ENCODE measurements at places on chromosomes 3 and 15. TPM values are rescaled to one million over a fixed set of nuclear protein-coding genes. Genes with fewer than 3 reads are reported as not detected.

- H3K36me3 ChIP-seq = no peaks in the 10 kb centered on the region
- no peak overlapping the region for H3K27ac ChIP-seq
- H3K4me1 ChIP-seq = peaks cover 24% of the 10 kb centered on the region
- no peak for DNase-seq
- H3K4me3 ChIP-seq = no peak overlapping the region
Measured at GRCh38 chr3:72405943-72406566, 442.2 kb downstream of the SHQ1 start.

DNA sequence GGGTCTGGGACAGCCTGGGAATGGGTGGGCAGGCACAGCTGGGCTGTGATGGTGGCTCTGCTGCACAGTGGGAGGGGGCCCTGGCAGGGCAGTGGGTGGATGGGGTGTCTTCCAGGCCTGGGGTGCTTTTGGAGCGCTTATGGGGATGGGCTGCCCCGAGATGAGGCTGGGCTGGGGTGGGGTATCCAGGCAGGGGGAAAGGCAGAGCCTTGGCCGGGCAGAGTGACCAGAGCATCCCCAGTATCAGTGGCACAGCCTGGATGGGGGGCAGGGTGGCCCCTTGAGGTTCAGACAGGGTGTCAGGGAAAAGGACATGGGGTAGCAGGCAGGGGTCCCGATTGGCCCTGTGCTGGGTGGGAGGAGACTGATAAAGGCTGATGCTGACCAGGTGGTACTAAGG lies 26.6 kb downstream of the HDAC11 start:
- H3K4me3 ChIP-seq = no peak overlapping the region
- no peak overlapping the region for H3K27ac ChIP-seq
- no peaks in the 10 kb centered on the region for H3K4me1 ChIP-seq
- no peaks in the 10 kb centered on the region for H3K27me3 ChIP-seq

- no peak for DNase-seq
- no peaks in the 10 kb centered on the region for H3K27me3 ChIP-seq
- H3K27ac ChIP-seq = no peak overlapping the region
- H3K36me3 ChIP-seq = no peaks in the 10 kb centered on the region
Measured at GRCh38 chr3:76888856-76889255, 151.0 kb upstream of the ROBO2 start.

- H3K27ac ChIP-seq = no peak overlapping the region
- no peaks in the 10 kb centered on the region for H3K27me3 ChIP-seq
- H3K4me1 ChIP-seq = no peaks in the 10 kb centered on the region
- DNase-seq = no peak
- no peak overlapping the region for H3K4me3 ChIP-seq
- H3K36me3 ChIP-seq = no peaks in the 10 kb centered on the region
Measured at GRCh38 chr3:30500666-30501399, 105.6 kb upstream of the TGFBR2 start.

GRCh38 chr3:31760654-31761053 lies 220.4 kb downstream of the OSBPL10 start:
- H3K4me3 ChIP-seq = no peak overlapping the region
- no peak overlapping the region for H3K27ac ChIP-seq
- H3K36me3 ChIP-seq = no peaks in the 10 kb centered on the region
- H3K27me3 ChIP-seq = no peaks in the 10 kb centered on the region
- H3K4me1 ChIP-seq = no peaks in the 10 kb centered on the region

- no peaks in the 10 kb centered on the region for H3K27me3 ChIP-seq
- no peak overlapping the region for H3K4me3 ChIP-seq
- no peak for DNase-seq
- no peak overlapping the region for H3K27ac ChIP-seq
Measured at GRCh38 chr3:37096288-37096687, 78.1 kb downstream of the LRRFIP2 start.

DNA sequence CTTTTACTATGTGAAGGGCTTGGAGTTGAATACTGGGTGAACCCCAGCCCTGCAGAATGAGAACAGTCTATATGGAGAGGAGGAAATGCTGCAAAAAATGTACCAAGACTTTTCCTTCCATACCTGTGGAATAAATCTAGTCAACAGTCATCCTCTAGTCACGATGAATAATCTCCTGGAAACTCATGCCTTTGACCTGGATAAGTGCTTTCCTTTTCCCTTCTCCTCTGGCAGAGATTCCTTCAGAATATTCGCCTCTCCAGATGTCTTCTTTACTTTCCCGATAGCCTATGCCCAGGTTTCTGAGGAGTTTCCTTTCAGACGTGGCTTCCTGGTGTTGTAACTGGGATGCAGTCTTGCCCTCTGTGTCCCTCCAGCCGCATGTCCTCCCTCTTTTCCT lies 28.1 kb downstream of the CCNL1 start:
- peaks cover 84% of the 10 kb centered on the region for H3K4me1 ChIP-seq
- H3K27me3 ChIP-seq = no peaks in the 10 kb centered on the region
- no peak for DNase-seq
- no peak overlapping the region for H3K4me3 ChIP-seq
- peaks cover 8% of the 10 kb centered on the region for H3K36me3 ChIP-seq

GRCh38 chr3:31196881-31197364 lies 302.5 kb upstream of the GADL1 start:
- H3K4me1 ChIP-seq = peaks cover 11% of the 10 kb centered on the region
- no peak overlapping the region for H3K4me3 ChIP-seq
- no peak overlapping the region for H3K27ac ChIP-seq

- H3K4me1 ChIP-seq = peaks cover 4% of the 10 kb centered on the region
- H3K36me3 ChIP-seq = peaks cover 10% of the 10 kb centered on the region
- no peak overlapping the region for H3K4me3 ChIP-seq
- DNase-seq = peak; percentile 85
- H3K27me3 ChIP-seq = no peaks in the 10 kb centered on the region
- H3K27ac ChIP-seq = peak overlapping the region; percentile 83
Measured at GRCh38 chr15:89121414-89121813, 33.2 kb downstream of the ABHD2 start.

- DNase-seq = peak; percentile 8
- no peak overlapping the region for H3K27ac ChIP-seq
- no peaks in the 10 kb centered on the region for H3K4me1 ChIP-seq
Measured at GRCh38 chr15:92733934-92734521, 78.5 kb upstream of the FAM174B start.

GRCh38 chr3:188122571-188123169 lies 31.3 kb upstream of the LPP start:
- no peak overlapping the region for H3K4me3 ChIP-seq
- H3K27me3 ChIP-seq = no peaks in the 10 kb centered on the region
- H3K4me1 ChIP-seq = peaks cover 23% of the 10 kb centered on the region
- H3K36me3 ChIP-seq = no peaks in the 10 kb centered on the region
- no peak overlapping the region for H3K27ac ChIP-seq

DNA sequence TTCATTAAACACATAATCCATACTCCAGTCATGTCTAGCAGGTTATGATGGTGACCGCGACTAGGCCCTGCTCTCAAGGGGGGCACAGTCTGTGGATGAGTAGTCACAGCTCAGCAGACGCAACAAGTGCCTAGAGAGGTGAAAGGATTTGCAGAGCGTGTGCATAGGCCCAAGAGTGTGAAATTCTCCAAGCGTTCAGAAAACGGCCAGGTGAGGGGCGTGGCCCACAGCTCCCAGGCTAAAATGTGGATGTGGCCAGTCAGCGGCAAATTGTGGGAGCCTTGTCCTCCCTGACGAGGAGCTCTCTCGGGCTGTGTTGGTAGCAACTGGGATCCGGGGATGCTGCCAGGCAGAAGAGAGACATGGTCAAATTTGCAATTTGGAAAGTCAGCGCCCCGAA lies 46.4 kb upstream of the TSEN2 start:
- no peak overlapping the region for H3K4me3 ChIP-seq
- H3K36me3 ChIP-seq = peaks cover 12% of the 10 kb centered on the region
- H3K4me1 ChIP-seq = no peaks in the 10 kb centered on the region
- H3K27me3 ChIP-seq = no peaks in the 10 kb centered on the region
- H3K27ac ChIP-seq = no peak overlapping the region

- no peaks in the 10 kb centered on the region for H3K36me3 ChIP-seq
- no peak overlapping the region for H3K4me3 ChIP-seq
- no peak for DNase-seq
- no peaks in the 10 kb centered on the region for H3K27me3 ChIP-seq
- H3K4me1 ChIP-seq = no peaks in the 10 kb centered on the region
Measured at GRCh38 chr3:61783993-61784718, 222.8 kb downstream of the PTPRG start.

- DNase-seq = no peak
- no peak overlapping the region for H3K4me3 ChIP-seq
Measured at GRCh38 chr3:99958222-99958912, 140.7 kb downstream of the CMSS1 start.

DNA sequence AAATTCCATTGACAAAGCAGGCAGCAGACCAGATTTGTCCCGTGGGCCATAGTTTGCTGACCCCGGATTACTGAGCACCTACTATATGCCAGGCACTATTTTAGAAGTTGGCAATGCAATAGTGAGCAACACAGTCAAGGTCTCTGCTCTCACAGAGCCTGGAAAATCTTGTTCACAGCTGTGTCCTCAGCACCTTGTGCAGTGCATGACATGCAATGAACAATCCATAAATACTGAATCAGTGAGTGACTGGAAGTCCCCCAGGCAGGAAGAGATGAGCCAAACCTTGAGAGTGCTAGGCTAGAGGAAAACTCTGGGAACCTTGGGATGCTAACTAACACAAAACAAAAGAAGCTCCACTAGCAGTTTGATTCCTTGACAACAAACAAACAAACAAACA lies 14.4 kb downstream of the TM4SF1 start:
- H3K27ac ChIP-seq = no peak overlapping the region
- H3K4me1 ChIP-seq = no peaks in the 10 kb centered on the region
- no peak overlapping the region for H3K4me3 ChIP-seq
- no peak for DNase-seq

GRCh38 chr3:194702545-194702944 lies 16.9 kb downstream of the FAM43A start:
- no peak for DNase-seq
- no peak overlapping the region for H3K27ac ChIP-seq
- no peaks in the 10 kb centered on the region for H3K27me3 ChIP-seq
- H3K4me1 ChIP-seq = no peaks in the 10 kb centered on the region
- H3K4me3 ChIP-seq = no peak overlapping the region
- no peaks in the 10 kb centered on the region for H3K36me3 ChIP-seq

FSIP1 gene
- 0.12 TPM for polyA plus RNA-seq

BLM gene
- 1.9 TPM for polyA plus RNA-seq

PRSS50 gene
- polyA plus RNA-seq = not detected

CHMP2B gene
- 66.0 TPM for polyA plus RNA-seq

CCDC191 gene
- 1.6 TPM for polyA plus RNA-seq

PIK3R4 gene
- polyA plus RNA-seq = 29.9 TPM

TERC gene
- not detected for polyA plus RNA-seq

BFSP2 gene
- polyA plus RNA-seq = not detected

CIAO2A gene
- polyA plus RNA-seq = 117 TPM

Data from small intestine (tissue), 16 donors.